Left lung (tissue), 14 donors: ENCODE measurements at places on chromosomes 3 and 15.

GRCh38 chr3:60131618-60132017 lies 1081.8 kb upstream of the CFAP20DC start:
- no peak for DNase-seq

GRCh38 chr3:139611528-139611927 lies 66.2 kb downstream of the NMNAT3 start:
- no peak for DNase-seq

DNA sequence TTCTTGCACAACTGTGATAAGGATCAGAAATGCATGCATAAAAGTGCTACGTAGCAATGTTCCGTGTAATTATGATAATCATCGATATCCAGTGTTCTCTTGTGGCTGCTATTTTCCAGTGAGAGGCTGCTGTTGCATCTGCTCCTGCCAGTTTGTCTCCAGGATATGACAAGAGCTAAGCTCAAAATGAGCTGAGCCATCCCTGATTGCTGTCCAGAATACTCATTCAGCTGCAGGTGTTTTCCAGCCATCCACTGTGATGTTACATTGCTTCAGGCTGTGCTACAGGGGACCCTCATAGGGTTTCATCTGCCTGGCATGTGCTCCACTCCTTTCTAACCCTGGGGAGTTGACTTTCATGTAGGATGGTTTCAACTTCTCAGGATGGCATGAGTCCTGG lies 976.0 kb downstream of the ROBO1 start:
- DNase-seq, result no peak

GRCh38 chr3:27454461-27454860 lies 29.7 kb downstream of the SLC4A7 start:
- no peak for DNase-seq

- no peak for DNase-seq
Observed at GRCh38 chr3:147934451-147935180, 525.5 kb downstream of the ZIC1 start.

DNA sequence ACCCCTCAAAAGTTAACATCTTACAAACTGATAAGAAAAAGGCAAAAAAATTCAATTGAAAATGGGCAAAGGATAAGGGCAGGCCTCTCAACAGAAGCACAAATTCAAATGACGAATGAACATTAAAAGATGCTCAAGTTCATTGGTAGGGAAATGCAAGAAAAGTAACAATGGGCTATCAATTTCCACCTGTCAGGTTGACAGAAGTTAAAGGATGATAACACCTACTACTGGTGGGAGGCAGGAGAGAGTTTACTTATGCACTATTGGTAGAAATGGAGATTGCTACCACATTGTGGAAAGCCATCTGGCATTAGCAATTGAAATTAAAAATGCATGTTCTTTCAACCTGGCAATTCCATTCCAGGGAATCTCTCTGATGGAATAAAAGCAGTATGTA lies 35.6 kb upstream of the TNFAIP8L3 start:
- DNase-seq, result no peak

DNA sequence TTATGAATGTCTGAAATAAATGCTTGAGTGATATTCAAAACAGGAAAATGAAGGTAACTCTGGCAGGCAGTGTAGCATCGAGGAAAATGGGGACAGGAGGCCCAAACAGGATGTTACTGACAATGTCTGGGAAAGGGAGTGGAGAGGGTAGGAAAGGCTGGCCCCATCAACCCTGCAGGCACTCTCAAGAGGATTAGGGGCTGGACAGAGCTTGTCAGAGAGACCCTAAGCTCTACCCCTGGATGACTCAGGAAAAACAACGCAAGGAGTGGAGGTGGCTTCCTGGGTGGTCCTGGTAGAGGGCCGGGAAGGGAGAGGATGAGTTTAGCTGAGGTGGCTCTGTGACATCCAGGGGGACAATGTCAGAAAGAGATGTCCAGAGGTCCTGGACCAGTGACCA lies 106.0 kb downstream of the RYK start:
- no peak for DNase-seq

GRCh38 chr3:39639344-39640236 lies 169.8 kb upstream of the MYRIP start:
- no peak for DNase-seq
